ENCODE measurements at places on chromosomes 5 and 9.
A peak's percentile ranks its signal among the peaks of the same experiment; 100 is the strongest.

- no peak for DNase-seq
Observed at GRCh38 chr5:180100621-180101450, 29.3 kb upstream of the RNF130 start.

- no peak for DNase-seq
Observed at GRCh38 chr5:149948993-149949392, 4.4 kb upstream of the PDE6A start.

GRCh38 chr5:83283761-83284160 is 187.8 kb upstream of the VCAN start:
- DNase-seq: no peak

DNA sequence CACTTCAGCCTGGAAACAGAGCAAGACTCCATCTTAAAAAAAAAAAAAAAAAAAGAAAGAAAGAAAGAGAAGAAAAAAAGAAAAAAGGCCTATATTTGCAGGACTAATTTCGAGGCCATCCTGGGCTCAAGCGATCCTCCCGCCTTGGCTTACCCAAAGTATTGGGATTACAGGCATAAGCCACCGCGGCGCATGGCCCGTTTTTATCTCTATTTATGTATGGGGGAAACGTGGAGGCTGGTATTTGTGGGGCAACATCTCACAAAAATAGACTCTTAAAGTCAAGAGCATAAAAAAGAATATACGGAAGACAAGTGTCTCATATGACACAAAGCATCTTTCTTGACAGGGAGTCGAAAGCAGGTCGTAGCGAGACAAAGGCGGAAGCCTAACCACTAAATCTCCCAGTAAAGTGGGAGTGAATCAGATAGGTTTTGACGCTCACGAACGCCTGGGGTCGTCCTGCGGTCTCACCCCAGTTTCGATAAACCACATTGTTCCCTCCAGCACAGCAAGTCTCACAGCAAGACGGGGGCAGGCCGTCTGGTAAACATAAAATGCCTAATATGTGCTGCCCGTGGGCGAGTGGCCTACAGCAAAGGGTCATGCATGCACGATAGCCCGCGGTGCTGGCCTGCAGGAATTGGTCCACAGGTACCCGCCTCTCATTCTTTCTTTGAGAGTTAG is 1.8 kb upstream of the TRIM41 start:
- no peak for DNase-seq

GRCh38 chr5:129963359-129963758 is 59.1 kb downstream of the CHSY3 start:
- no peak for DNase-seq

DNA sequence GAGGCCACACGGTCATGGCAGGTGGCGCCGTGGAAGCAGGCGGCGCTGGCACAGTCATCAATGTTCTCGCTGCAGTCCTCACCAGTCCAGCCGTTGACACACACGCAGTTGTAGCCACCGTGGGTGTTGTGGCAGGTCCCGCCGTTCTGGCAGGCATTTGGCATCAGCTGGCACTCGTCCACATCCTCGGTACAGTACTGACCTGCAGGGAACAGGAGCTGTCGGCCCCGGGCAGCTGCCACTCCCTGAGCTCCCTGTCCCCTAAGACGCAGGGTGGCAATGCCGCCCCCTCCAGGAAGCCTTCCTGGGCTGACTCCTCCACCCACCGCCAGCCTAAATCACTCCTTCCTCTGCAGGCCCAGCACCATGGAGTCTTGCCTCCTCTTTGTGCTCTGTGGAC is 27.2 kb downstream of the NOTCH1 start:
- no peak for DNase-seq

DNA sequence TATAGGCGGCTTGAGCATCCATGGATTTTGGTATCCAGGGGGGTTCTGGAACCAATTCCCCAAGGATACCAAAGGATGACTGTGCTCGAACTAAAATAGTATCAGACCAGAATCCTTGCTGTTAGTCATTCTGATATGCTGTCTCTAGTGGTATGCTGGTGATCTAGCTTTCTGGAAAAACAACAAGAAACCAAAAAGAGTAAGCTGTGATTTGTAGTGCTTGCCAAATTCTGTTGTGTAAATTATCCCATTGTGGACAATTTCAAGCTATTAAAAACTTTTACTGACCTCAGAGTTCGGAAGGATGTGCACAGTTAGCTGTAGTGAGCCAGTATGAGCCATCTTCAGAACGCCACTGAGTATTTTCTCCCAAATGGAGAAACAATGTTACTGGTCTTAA is 99.0 kb upstream of the FBN2 start:
- DNase-seq: no peak

GRCh38 chr5:171315925-171316257 is 6.8 kb downstream of the TLX3 start:
- no peak for DNase-seq

DNA sequence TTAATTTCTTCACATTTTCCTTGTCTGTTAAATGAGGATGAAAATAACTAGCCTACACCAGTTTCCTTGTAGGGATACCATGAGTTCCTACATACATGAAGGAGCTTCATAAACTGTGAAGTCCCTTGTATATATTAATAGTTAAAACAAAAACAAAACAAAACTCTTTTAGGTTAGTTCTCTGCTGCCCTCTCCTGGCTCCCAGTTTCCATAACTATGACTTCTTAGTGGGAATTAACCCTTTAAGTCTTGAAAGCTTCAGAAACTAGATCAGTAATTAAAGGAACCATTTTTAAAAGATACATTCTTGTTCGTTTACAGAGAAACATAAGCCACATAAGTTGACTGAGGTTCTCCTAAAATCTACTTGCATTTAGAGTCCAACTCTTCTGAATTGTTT is 500.0 kb upstream of the C9orf72 start:
- DNase-seq: peak; percentile 7

- no peak for DNase-seq
Observed at GRCh38 chr5:58851153-58851552, 268.3 kb downstream of the RAB3C start.

DNA sequence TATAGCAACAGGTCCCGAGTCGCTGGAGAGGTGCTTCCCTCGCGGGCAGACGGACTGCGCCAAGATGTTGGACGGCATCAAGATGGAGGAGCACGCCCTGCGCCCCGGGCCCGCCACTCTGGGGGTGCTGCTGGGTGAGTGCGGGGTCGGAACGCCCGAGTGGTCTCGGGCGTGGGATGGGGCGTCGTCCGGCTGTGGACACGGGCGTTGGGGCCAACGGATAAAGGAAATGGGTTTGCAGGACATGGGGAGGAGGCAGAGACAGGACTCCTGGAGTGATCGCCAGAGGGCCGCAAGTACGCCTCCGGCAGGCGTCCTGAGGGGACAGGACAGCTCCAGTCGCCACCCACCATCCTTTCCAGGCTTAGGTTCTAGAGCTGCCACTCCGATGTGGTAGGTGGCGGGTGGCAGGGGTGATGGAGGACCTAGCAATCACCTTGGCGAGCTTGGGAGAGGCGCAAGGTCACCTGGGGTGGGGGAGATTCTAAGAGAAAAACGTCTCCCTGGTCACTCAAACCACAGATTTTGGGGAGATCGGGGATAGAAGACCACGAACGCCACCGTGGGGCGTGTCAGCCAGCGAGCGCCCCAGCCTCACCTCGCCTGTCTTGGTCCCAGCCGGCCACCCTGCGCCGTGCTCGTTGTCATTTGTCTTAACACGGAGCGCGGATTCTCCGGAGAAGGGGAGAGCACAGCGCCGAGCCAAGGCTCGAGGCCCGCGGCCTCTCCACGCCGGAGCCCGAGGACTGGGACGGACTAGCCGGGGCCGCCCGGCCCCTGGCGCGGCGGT is 922 bp downstream of the LMX1B start:
- no peak for DNase-seq

GRCh38 chr9:137550231-137550621 is at the start of gene PNPLA7:
TSS of gene PNPLA7 (minus strand) at chr9:137550402. CDS start at chr9:137550197, 205 bp downstream.
- no peak for DNase-seq

GRCh38 chr5:72392326-72392733 is 72.2 kb downstream of the PTCD2 start:
- no peak for DNase-seq

GRCh38 chr5:124868676-124869075 is 122.2 kb upstream of the ZNF608 start:
- no peak for DNase-seq

DNA sequence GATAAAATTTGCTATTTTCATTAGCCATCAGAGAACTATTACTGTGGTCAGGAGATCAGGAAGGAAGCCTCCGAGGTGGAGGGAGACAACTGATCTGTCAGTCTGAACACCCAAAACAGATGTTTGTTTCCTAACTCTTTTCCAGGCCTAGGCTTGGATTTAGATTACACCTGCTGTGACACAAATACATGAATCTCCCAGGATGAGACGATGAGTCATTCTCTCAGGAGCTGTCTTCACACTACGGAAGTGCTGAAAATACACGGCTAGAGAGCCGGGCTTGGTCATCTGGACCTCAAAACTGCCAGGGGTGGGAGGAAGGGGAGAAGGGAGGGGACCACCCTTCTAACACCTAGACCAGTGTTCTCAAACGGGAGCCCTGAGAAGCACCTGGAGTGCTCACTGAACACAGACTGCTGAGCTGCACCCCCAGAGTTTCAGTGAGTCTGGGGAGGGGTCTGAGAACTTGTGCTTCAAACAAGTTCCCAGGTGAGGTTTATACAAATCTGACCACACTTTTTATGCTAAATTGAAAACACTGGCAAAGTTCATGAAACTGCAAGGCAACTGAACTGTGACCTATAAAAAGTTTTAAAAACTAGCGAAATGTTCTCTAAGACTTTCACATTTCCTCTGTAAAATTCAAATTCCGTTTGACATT is 80.3 kb upstream of the EQTN start:
- DNase-seq: no peak

- no peak for DNase-seq
Observed at GRCh38 chr5:142896325-142897007, 126.3 kb downstream of the ARHGAP26 start.

DNA sequence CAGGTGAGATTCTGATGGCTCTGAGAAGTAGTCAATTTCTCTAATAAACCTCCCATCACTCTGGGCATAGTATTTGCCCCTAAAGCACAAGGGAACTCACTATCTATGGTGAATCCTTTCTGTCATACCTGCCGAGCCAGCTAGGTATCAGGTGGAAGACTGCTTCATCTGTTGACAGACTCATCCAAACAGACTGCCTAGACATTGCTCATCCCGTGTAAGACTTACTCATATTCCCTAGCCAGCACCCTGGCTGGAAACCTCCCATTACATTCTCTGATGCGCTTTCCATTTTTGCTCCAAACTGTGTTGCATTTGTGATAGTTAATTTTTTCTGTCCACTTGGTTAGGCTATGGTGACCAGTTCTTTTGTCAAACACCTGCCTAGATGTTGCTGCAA is 595.9 kb downstream of the DNAH5 start:
- no peak for DNase-seq

GRCh38 chr5:83199126-83199525 is 121.8 kb downstream of the XRCC4 start:
- DNase-seq: no peak

DNA sequence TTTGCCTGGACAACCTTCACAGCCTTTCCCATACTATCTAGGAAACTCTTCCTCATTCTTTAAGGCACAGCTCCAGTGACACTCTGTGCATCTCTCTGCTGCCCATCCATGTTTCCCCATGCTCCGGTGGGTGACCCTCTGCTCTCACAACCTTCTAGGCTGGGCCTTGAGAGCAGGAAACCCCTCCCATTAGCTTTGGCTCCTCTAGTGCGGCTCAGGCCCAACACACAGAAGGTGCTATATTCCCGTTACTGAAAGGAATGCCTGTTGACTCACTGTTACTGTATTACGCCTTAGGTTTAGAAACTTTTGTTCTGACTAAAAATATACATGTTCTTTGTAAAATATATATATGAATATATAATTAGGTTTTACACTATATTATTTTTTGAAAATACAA is 8.1 kb upstream of the CCL28 start:
- DNase-seq: no peak

- DNase-seq: no peak
Observed at GRCh38 chr5:50822046-50822445, 155.6 kb downstream of the PARP8 start.

DNA sequence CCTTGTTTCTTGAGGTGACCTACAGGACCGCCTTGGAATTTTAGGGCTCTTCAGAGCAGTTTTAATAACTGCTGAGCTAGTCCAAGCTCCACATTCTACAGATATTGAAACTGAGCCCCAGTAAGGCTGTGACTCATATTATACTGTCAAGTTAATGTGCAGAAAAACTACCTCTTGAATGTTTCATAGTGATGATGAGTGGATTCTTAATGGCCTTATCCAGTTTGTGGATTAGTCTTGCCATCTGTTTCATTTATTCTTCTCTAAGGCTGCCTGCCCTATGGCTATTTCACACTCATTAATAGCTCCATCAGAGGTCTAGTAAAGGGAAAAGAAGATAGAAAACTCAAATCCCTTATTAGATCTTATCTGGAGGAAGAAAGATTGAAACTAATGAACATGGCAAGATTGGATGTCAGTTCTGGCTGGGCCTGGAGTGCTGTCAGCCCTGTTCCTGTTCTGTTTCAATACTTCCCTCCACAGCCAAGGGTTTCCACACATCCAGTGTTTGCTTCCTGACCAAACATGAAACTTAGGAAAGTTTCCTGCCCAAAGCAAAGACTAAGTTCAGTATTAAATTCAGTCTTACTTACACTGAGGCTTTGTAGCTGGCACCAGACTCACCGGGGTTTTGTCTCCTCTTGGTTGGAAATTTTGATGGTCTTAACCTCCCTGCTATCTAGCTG is 215.6 kb upstream of the DMAC1 start:
- DNase-seq: no peak

- DNase-seq: no peak
Observed at GRCh38 chr5:119631660-119632059, 2.3 kb downstream of the FAM170A start.

- DNase-seq: no peak
Observed at GRCh38 chr5:150978590-150978989, 41.8 kb upstream of the GPX3 start.

- no peak for DNase-seq
Observed at GRCh38 chr5:158195416-158196210, 336.7 kb upstream of the CLINT1 start.

- peak; percentile 16 for DNase-seq
Observed at GRCh38 chr9:32378496-32378895, 5.9 kb upstream of the ACO1 start.

DNA sequence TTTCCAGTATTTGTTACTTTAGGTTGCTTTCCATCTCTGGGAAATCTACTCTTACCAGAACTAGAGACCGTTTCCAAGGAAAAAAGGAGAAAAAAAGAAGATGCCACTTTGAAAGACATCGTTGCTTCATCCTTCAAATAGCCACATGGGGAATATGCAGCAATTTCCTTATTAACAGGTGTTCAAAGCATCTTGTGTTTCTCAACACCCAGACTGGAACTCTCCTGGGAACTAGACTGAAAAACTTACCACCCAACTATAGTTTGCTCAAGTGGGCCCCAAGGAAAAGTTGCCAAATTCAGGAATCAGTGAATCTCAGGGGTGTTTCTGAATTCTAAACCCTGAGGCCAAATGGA is 80.0 kb upstream of the JAK2 start:
- DNase-seq: no peak

- no peak for DNase-seq
Observed at GRCh38 chr5:137700282-137700680, 35.6 kb downstream of the KLHL3 start.

- no peak for DNase-seq
Observed at GRCh38 chr5:108420158-108420557, 38.3 kb upstream of the FBXL17 start.
